Stimulated activated naive CD8-positive, alpha-beta T cell treated with anti-CD3 and anti-CD28 coated beads, Interleukin-15, Interleukin-2, amounts not matched to agents 100 U/mL and 50 U/mL, for 24 hours (primary cell): ENCODE measurements at places on chromosomes 11 and 22.
A peak's percentile ranks its signal among the peaks of the same experiment; 100 is the strongest.

DNA sequence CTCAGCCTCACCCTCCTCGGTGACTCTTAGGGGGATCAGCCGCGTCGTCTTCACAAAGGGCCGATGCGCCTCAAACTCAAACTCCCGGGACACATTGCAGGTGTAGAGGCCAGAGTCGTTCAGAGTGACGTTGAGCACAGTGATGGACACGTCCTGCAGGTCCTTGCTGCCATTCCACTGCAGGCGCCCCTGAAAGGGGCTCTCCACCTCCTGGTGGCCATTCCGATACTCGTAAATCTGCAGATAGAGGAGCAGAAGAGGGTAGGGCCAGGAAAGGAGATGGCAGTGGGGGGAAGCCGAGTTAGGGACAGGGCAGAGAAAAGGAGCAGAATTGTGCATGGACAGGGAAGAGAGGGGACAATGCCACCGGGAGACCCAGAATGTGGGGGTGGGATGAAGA is 12.0 kb downstream of the SCN3B start:
- DNase-seq = no peak

DNA sequence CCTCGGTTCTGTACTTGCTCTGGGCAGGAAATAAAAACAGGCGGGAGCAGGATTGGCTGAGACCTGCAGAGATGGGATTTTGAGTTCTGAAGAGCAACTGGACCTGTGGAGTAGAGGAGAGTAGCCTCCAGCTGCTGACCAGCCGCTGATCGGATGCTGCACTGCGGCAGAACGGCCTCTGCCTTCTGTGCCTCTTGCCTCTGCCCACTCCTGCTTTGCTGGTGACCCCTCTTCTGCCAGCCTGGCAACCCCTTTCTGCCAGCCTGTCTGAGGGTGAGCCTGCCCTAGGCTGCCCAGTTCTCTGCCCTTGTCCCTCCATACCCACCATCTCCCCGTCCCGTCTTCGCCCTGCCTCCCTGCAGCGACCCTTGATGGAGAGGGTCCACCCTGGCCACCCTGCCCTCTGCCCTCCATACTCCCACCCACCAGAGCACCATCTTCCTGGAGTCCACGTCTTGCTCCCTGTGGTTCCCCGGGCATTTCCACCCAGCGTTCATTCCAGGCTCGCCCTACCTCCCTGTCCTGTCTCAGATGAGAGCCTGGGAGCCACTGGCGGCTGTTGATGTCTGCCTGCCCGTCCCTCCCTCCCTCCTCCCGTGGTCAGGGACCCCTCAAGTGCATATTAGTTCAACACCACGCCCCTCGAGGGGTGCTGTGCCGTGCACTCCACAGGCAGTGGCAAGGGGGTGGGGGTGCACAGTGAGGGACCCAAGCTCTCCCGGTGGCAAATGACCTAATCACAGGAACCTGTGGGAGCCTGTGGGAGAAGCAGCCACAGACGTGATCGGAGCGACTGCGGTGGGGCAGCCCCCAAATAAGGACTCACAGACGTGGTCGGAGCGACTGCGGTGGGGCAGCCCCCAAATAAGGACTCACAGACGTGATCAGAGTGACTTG is 863.3 kb downstream of the TBC1D22A start:
- DNase-seq = no peak

DNA sequence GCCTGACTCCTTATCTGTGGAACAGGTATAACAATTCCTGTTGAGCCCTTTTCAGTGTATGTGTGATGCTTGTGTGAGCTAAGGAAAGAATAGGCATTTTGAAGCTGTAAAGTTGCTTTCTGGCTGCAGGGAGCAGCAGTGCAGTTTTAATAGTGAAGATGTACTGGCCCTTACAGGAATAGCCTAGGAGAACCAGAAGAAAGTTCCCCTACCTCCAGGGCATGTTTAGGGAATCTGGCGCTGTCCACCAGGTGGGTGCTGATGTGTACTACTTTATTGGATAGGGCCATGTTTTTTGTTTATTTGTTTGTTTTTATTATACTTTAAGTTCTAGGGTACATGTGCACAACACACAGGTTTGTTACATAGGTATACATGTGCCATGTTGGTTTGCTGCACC is 11.5 kb downstream of the BMAL1 start:
- no peak for DNase-seq

GRCh38 chr22:19714312-19715187 is at the start of gene SEPTIN5:
TSS of gene SEPTIN5 (plus strand) at chr22:19714503. CDS start at chr22:19714589, 86 bp downstream.
- DNase-seq = no peak

- peak; percentile 74 for DNase-seq
Observed at GRCh38 chr11:48172818-48173609, 43.6 kb upstream of the OR4B1 start.

- DNase-seq = no peak
Observed at GRCh38 chr11:94597896-94598295, 30.7 kb downstream of the PIWIL4 start.

GRCh38 chr11:67178878-67179277 is 59.8 kb downstream of the KDM2A start:
- DNase-seq = no peak

DNA sequence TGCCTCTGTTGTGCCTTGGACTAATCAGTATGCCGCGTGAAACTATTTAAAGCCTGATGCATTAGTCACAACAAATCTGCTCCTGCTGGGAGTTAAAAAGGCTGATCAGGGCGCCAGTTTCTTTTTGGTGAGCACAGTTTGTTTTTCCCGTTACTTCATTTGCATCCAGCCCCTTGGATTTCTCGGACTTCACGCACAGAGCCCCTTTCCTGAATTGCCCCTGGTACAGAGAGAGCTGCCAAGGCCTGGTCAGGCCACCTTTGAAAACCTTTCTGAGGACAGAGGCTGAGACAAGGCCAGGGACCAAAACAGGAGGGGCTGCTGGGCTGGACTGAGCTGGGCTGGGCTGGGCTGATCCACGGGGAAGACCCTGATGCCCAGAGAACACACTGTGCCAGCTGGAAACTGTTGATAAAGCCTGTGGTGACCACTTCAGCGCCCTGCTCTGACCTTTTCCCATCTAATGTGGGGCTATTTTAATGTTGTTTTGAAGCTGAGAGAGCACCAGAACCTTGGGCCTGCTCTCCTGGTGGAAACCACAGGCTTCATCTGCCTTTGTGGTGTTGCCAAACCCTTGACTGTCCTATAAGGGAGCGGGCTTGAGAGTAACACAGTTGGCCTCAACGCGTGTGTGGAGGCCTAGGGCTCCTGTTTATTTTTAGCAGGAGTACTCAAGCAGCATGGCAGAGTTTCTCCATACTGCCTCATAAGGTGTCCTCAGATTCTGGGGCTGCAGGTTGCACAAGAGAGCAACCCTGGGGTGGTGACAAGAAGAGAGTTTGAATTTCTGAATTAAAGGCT is 44.2 kb downstream of the NAV2 start:
- DNase-seq = no peak

- no peak for DNase-seq
Observed at GRCh38 chr11:12046636-12047236, 38.3 kb upstream of the DKK3 start.

DNA sequence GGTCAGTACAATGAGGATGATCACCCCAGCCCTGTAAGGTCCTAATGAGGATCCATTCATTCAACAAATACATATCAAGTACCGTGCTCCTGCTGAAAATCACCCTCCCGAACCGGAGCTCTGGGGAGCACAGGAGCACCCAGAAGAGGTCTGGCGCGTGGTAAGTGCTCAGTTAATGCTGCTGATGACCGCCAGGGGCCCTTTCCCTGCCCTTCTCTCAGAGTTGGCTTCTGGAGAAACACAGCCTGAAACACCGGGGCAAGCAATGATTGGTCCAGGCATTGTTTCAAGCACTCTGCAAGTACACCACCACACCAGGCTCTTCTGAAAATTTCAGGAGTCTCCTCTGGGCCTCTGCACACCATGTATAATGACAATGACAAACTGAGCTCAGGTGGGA is 3.8 kb upstream of the CCDC86 start:
- no peak for DNase-seq

DNA sequence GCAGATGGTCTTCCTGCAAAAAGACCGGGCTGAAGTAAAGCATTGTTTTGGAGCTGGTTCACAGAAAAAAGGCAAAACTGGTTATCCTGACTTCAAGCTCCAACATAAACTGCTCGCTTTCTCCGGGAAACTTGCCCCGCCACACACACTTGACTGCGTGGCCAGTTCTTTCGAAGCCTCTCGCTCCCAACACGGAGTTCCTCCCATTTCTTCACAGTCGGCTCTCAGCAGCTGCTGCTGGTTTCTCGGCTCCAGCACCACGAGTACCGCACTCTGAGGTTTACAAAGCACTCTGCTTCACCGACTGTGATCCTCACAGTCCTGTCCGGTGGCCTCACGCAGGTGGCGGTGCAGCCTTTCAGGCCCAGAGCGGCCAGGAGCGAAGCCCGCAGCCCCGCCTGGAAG is 264 bp downstream of the CHEK1 start:
- no peak for DNase-seq
